Activated T-cell treated with anti-CD3 and anti-CD28 coated beads, Interleukin-2, amount 50 U/mL, for 24 hours (primary cell): ENCODE measurements at places on chromosomes 6 and 20.

DNA sequence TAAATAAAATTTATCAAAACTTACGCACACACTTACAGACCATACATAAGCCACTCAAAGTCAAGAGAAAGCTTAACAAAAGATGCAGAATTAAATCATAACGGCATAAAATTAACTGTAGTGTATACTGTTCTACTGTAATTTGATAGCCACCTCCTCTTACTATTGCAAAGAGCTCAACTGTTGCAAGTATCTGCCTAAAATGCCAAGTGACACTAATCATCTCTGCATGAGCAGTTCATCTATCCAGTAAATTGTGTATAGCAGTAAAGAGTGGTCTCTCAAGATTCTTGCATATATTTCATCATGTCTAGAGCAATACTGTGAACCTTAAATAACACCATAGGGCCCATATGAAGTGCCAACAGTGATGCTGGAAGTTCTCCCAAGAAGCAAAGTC, 12.3 kb downstream of the OR2H2 start:
- DNase-seq = no peak

DNA sequence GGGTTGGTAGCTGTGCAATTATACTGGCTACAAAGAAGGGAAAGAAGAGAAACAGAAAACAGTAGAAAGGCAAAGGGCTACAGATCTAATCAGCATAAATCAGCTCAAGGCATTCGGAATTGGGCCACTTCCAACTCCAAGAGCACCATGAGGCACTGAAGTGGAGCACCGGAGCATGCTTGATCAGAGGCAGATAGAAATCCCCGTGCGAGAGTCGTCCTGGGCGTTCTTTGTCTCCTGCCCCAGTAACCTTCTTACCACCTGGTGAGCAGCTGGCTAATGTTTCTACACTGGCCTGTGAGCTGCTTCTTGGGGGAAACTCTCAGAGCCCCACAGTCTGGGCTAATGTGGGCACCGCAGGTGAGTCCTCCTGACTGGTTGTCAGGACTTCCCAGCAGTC, 16.7 kb downstream of the NEDD9 start:
- DNase-seq = no peak

GRCh38 chr6:14807130-14807529, 438.7 kb upstream of the JARID2 start:
- no peak for DNase-seq

DNA sequence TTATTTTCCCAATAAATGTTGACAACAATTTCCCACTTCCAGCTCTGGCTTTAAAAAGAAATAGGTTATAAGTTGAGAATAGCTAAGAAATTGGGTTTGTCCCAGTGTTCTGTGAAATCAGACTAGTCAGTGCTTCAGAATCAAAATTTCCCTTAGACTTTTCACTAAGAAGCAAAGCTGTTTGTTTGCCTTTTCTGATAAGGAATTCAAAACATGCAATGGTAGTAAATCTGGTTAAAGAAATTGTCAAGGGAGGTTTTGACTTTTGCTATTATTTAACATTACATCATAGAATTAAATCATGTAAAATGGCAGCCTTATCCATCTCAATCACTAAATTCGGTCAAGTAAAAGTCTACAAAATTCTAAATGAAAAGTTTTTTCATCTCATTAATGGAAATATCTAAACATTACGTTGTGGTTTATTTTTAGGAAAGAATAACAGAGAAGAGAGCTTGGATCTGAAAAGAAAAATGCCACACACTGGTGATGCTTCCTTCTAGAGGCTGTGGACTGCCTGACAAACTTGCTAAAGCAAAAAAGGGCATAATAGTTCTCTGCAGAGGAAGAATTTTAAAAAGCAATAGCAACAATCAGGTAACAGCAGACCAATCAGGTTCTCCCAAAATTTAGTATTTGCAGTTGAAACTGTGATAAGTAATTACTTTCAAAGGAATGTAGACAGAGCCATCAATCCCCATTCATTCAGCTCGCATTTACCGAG, 36.4 kb downstream of the PLAGL1 start:
- no peak for DNase-seq

- no peak for DNase-seq
Measured at GRCh38 chr6:158064725-158065251, 83.1 kb downstream of the SYNJ2 start.

GRCh38 chr6:11785774-11786579, 7.4 kb upstream of the ADTRP start:
- DNase-seq = peak; percentile 47

DNA sequence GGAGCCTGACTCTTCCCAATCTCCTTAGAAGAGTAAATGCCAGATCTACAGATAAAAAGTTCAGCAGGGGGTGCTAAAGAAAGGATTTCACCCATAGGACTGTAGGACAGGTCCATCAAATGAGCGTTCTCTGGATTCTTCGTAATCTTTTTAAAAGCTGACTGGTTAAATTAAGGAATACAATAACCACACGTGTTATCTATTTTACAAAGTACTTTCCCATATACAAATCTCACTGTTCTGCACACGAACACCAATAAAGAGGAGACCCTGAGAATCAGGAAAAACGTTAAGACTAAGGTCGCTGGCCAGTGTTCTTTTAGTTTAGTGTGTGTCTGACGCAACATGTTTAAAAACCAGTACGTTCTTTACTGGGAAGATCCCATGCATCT, 542 bp downstream of the TUBE1 start:
- DNase-seq = no peak

- peak; percentile 39 for DNase-seq
Measured at GRCh38 chr20:11891776-11892545, 25.7 kb upstream of the BTBD3 start.

- DNase-seq = no peak
Measured at GRCh38 chr20:64169091-64169560, 4.9 kb downstream of the MYT1 start.

GRCh38 chr20:44579313-44580081, 2.9 kb upstream of the PKIG start:
- no peak for DNase-seq

DNA sequence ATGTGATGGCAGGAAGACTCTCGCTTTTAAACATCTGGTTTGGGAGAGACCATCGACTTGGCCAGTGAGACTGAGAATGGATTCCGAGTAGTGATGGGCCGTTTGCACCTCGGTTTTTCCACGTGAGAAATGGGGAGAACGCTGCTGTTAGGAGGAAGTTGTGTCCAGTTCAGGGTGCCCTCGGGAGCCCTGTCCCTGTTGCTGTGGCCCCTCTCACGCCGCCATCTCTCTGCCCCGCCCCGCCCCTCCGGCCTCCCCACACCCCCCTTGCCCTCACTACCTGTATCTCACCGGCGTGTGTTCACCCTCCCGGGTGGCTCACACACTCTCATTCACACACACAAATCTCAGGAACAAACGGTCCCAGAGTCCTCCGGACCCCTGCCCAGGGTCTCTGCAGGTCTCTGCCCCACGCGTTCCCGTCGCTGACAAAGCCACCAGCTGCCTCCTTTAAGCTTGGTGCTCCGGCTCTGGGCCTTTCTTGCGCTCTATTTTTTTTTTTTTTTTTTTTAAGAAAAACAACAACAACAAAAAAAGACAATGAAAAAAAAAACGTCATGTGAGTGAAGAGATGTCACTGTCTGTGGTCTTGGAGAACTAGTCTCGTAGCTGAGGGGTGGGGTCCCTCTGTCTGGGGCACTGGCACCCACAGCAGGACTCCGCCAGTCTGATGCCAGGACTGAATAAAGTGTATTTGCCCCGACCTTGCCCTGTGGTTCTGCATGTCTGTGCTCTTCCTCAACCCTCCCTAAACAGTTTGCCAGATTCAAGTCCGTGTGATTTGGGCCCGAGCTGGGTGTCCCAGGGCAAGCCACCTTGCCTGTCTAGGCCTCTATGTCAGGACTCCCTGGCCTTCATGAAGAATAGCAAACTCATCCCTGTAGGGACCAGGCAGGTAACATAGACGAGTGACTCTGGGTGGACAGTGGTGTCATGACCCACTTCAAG, 2.9 kb downstream of the SOX12 start:
- DNase-seq = no peak

GRCh38 chr6:145485288-145485687, 250.0 kb downstream of the EPM2A start:
- no peak for DNase-seq

DNA sequence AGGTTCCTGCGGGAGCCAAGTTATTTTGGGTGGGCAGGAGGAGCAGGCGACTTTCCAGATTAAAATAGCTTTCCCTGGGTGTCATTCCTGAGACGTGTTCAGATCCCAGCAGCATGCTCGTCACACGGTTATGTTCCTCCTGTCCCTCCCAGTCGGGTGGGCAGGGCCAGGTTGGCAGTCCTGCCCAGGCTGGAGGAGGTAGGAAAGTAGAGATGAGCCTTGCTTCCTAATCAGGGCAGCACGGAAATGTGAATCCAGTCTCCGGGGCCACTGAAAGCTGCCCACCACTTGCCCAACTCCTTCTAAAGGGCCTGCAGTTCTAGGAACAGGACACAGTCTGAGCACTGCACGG, 137.0 kb downstream of the MRPL14 start:
- DNase-seq = no peak

DNA sequence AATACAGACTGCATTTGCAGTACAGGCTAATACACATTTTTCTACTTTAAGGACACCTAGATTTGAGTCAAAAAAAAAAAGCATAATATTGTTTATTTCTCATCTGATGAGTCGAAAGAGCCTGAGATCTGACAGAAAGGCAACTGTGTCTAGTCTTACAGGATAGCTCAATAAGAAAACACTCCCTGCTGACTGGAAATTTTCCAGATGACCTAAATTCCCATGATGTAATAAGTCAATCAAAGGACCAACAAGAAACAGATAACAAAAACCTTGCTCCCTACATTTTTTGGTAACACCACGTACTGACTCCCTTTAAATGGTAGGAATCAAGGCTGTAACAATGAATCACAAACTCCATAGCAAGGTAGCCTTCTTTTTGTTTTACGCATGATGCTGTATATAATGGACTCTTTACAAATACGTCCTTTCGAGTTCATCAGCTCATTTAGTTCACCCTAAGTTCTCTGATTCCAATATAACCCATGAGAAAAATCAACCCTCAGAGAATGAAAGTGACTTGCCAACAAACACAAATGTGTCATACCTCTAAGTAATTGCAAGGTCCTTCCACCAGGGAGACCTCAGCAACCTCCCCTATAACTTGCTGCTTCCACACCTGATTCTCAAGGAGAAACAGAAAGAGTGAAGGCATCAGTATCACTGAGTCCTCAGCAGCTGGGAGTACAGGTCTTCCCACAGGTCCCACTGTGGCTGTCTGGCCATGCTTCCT, 12.1 kb downstream of the TBX18 start:
- DNase-seq = no peak

GRCh38 chr20:32966881-32967781, 37.1 kb downstream of the SUN5 start:
- peak; percentile 65 for DNase-seq

DNA sequence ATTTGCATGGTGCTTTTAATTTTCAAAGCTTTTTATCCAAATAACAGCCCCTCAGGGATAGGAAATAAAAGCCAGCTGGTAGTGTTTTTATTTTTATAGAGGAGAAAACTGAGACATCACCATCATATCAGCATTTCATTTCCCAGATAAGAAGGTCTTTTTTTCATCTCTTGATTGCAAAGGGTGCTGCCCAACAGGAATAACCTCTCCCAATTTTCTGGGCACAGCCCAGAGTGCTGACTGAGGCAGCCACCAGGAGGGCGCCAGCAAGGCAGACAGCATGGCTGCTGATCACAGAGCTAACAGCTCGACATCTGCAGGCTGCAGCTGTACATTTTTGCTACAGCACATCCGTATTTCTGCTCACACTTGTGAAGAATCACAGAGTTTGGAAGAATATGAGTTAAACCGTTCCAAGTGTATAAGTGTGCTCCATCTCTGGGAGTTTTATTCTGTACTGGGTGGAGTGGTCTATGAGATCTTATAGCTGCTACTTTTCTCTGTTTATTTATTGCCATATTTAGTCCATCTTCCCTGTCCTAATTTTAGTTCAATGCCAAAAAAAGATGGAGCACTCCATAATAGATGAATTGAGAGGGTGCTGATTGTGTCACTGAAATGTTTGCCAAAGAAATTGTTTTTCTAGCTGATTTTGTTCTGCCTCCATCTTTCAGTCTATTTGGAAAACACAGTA, 85.5 kb upstream of the C20orf144 start:
- no peak for DNase-seq

DNA sequence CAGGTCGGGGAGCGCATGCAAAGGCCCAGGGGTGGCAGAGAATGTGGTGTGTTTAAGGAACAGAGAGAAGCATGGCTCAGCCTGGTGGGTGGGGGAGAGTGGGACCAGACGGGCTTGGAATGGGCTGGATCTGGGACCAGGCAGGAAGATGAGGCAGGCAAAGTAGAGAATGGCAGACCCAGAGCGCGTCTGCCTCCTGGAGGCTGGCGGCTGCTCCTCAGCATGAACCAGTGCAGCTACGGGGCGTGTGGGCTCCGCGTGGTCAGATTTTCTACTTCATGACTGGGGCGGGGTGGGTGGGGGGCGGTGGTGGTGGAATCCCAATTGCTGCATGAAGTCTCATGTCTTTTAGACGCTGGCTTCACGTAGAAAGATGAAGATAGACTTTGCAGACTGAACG, 135.6 kb downstream of the TFAP2C start:
- no peak for DNase-seq

DNA sequence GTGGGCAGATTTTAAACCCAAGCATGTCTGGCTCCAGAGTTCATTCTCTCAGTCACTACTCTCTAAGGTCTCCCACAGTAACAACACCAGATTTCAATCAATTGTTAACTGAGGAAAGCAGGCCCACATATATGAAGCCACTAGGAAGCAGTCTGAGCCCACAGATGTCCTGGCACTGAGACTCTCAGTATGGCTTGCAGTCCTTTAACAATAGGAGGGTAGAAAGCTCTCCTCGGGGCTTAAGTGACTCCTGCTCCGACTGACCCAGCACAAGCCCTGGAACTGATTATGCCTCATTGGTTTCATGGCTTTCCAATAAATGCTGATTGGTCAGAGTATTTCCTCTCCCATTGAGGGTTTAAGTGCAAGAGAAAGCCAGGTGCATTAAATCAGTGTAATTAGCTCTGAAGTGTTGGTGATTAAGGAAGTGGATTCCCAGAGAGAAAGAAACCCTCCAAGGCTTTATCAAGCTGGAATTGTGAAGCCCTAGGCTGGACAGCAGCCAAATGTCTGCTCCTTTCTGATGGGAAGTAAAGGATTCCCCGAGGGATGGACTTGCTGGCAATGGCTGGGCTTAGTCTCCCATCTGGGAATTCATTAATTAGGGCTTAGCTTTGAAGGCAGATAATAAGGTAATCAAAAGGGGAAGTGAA, 76.6 kb upstream of the PROKR2 start:
- DNase-seq = no peak

- DNase-seq = no peak
Measured at GRCh38 chr6:13194852-13195251, 133.5 kb downstream of the TBC1D7 start.

DNA sequence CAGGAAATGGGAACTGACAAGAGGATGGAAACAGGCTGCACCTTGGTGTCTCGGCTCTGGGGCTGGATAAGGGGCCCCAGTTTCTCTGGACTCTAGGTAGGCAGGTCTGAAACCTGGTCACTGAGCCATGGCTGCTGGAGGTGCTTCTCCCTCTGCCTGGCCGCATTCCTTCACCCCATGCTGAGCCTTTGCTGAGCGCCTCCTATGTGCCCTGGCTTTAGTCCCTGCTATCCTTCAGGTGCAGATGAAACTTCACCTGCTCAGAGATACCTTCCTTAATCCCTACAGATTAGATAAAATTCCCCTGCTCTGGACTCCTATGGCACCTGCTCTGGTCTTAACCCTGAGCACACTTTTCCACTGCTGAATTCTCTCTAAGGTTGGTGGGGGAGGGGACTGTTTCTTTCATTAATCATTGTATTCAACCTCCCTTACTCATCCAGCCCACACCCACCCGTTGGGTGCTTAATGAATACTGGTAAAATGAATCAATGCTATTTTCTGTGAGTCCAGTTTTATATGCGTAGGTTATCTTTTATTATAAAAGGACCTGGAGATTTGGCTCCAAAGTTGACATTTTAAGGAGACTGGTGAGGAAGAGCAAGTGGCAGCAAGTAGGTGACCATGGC, 19.3 kb downstream of the MYLK4 start:
- DNase-seq = no peak
